ENCODE measurements at places on chromosomes 7 and 10. TPM values are rescaled to one million over a fixed set of nuclear protein-coding genes. Genes with fewer than 3 reads are reported as not detected.

- no peak overlapping the region for H3K27ac ChIP-seq
- no peak for DNase-seq
- peaks cover 14% of the 10 kb centered on the region for H3K4me1 ChIP-seq
- no peaks in the 10 kb centered on the region for H3K36me3 ChIP-seq
These were observed 6.1 kb upstream of the VGF start for GRCh38 chr7:101171442-101171837.

DNA sequence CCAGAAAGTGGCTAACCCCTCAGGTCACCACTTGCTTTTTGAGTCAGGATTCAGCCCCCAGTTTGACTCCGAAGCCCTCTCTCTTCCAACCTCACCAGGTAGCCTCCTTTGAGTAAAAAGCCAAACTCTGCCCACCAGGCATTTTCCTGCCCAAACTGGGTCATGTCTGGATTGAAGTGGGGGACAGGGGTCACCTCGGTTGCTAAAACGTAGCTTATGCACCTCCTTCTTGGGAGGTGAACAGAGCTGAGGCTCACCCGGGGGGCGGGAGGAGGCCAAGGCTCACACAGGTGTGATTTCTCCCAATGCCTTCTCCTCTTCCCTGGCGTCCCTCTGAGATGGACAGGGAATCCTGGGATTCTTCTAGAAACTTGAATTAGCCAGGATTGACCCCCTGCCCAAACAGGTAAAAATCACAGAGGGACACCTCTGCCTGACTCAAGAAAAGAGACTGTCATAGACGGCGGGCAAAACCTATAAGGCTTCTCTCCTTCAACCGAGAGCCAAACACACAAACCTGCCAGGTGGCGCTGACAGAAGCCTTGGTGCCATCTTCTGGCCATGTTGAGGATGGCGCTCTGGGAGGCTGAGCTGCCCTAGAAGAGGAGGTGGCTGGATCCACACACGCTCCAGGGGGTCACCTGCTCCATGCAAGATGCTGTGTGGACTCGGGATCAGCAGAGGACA lies 51.6 kb downstream of the PRLHR start:
- H3K27ac ChIP-seq = no peak overlapping the region
- no peaks in the 10 kb centered on the region for H3K4me1 ChIP-seq
- no peak for DNase-seq

GRCh38 chr10:64576497-64576896 lies 1055.3 kb downstream of the REEP3 start:
- no peaks in the 10 kb centered on the region for H3K36me3 ChIP-seq
- H3K4me1 ChIP-seq = no peaks in the 10 kb centered on the region
- DNase-seq = no peak
- H3K27ac ChIP-seq = no peak overlapping the region
- H3K27me3 ChIP-seq = no peaks in the 10 kb centered on the region
- H3K4me3 ChIP-seq = no peak overlapping the region

- H3K4me1 ChIP-seq = no peaks in the 10 kb centered on the region
- no peak for DNase-seq
- no peak overlapping the region for H3K4me3 ChIP-seq
- H3K27ac ChIP-seq = no peak overlapping the region
- H3K36me3 ChIP-seq = no peaks in the 10 kb centered on the region
These were observed 77.4 kb downstream of the PON1 start for GRCh38 chr7:95246831-95247370.

GRCh38 chr10:100890673-100891317 lies 22.0 kb upstream of the SLF2 start:
- no peak overlapping the region for H3K4me3 ChIP-seq
- H3K4me1 ChIP-seq = no peaks in the 10 kb centered on the region
- peaks cover 62% of the 10 kb centered on the region for H3K27me3 ChIP-seq
- H3K36me3 ChIP-seq = no peaks in the 10 kb centered on the region
- H3K27ac ChIP-seq = no peak overlapping the region

DNA sequence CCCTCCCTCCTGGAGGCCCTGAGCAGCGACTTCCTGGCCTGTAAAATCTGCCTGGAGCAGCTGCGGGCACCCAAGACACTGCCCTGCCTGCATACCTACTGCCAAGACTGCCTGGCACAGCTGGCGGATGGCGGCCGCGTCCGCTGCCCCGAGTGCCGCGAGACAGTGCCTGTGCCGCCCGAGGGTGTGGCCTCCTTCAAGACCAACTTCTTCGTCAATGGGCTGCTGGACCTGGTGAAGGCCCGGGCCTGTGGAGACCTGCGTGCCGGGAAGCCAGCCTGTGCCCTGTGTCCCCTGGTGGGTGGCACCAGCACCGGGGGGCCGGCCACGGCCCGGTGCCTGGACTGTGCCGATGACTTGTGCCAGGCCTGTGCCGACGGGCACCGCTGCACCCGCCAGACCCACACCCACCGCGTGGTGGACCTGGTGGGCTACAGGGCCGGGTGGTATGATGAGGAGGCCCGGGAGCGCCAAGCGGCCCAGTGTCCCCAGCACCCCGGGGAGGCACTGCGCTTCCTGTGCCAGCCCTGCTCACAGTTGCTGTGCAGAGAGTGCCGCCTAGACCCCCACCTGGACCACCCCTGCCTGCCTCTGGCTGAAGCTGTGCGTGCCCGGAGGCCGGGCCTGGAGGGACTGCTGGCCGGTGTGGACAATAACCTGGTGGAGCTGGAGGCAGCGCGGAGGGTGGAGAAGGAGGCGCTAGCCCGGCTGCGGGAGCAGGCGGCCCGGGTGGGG lies 2.2 kb downstream of the TRIM56 start:
- no peaks in the 10 kb centered on the region for H3K36me3 ChIP-seq
- no peaks in the 10 kb centered on the region for H3K27me3 ChIP-seq
- H3K4me1 ChIP-seq = peaks cover 9% of the 10 kb centered on the region
- no peak overlapping the region for H3K4me3 ChIP-seq
- H3K27ac ChIP-seq = no peak overlapping the region

DNA sequence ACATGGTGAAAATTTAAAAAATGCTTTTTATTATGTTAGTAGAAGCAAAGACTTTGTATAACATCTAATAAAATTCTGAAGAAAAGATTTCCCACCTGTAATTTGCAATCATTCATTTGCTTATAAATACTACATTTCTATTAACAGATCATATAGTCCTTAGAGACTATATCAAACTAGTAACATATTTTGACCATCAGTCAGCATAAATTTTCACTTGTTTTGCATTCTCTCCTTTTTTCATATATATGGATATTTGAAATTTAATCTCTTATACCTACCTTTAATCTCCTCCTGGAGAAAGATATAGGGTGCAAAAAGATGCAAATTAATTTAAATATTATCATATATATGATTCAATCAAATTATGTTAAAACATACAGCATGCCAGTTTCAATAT lies 16.9 kb upstream of the TAS2R16 start:
- no peaks in the 10 kb centered on the region for H3K27me3 ChIP-seq
- H3K4me1 ChIP-seq = no peaks in the 10 kb centered on the region
- H3K27ac ChIP-seq = no peak overlapping the region

DNA sequence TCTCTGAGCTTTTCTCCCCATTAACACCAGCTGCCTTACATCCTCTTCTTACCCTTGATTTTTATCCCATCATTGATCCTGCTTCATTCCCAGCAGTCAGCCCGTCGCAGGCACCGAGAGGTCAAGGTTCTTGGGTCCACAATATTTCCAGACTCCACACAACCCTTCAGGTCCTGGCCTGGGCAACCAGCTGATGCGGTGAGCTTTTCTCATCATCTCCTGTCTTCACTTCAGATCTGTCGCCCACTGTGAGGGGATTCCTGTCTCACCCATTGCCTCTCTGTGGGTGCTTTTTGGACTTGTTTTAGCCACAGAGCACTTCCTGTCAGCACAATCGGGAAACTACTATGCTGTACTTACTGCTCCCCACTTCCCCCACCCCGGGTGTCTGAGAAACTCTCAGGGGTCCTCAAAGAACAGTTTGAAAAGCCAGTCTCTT lies 8.4 kb upstream of the PVRIG start:
- H3K27ac ChIP-seq = no peak overlapping the region
- H3K36me3 ChIP-seq = no peaks in the 10 kb centered on the region
- no peak overlapping the region for H3K4me3 ChIP-seq
- no peaks in the 10 kb centered on the region for H3K4me1 ChIP-seq

DNA sequence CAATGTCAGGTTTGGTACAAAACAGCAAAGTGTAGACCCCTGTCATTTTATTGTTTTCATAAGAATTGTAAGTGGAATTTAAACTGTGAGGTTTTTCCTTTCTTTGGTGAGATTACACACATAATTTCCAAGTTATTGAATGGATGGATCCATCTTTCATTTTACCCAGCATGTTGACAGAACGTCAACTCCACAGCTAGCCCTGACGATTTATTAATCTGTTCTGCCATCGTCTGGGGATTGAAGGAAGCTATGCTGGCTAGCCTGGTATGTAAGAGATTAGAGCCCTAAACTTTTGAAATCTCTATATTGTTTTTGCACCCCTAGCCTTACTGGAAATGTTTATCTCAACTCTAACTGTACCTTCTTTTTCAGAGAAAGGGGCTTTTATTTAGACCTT lies 8.6 kb downstream of the WNT16 start:
- H3K4me1 ChIP-seq = no peaks in the 10 kb centered on the region
- DNase-seq = no peak
- no peak overlapping the region for H3K4me3 ChIP-seq

DNA sequence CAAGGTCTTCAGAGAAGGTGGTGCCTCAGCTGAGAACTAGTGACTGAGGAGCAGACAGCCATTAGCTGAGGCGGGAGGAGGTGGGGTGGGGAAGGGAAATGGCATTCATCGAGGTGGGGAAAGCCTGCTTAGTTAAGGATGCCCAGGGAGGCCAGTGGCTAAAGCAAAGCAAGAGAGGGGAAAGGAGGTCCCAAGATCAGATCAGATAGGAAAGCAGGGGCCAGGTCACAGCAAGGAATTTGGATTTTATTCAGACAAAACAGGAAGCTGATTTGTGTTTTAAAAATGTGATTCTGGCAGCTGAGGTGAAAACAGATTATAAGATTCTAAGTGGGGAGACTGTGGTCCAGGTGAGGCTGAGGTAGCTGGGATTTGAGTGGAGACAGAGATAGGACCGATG lies 45.8 kb downstream of the CNNM1 start:
- no peaks in the 10 kb centered on the region for H3K4me1 ChIP-seq
- H3K36me3 ChIP-seq = no peaks in the 10 kb centered on the region
- H3K4me3 ChIP-seq = no peak overlapping the region
- DNase-seq = no peak
- peaks cover 8% of the 10 kb centered on the region for H3K27me3 ChIP-seq
- H3K27ac ChIP-seq = no peak overlapping the region

- no peak overlapping the region for H3K27ac ChIP-seq
- DNase-seq = no peak
- peaks cover 5% of the 10 kb centered on the region for H3K36me3 ChIP-seq
- H3K4me1 ChIP-seq = no peaks in the 10 kb centered on the region
- no peaks in the 10 kb centered on the region for H3K27me3 ChIP-seq
These were observed 33.4 kb downstream of the CDCA7L start for GRCh38 chr7:21912305-21912704.

DNA sequence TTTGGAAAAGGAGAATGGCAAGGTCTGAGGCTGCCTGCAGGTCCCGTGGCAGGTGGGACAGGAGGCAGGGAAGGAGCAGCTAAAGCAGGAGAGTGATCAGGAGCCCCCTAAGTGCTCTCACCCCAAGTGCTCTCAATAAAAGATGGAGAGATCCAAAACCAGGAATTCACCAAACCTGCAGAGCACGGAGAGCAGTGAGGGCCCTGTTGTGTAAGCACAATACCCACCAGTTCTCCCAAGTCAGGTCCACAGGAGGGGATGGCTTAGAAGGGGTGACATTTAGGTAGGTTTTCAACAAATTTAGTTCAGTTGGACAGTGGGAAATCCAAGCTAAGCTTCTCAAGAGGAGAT lies 40.8 kb downstream of the GNA12 start:
- no peak for DNase-seq
- peak overlapping the region; percentile 74 for H3K27ac ChIP-seq
- H3K36me3 ChIP-seq = no peaks in the 10 kb centered on the region
- no peaks in the 10 kb centered on the region for H3K27me3 ChIP-seq

GRCh38 chr10:113021268-113022040 lies 71.4 kb downstream of the TCF7L2 start:
- peaks cover 54% of the 10 kb centered on the region for H3K4me1 ChIP-seq
- H3K27ac ChIP-seq = peak overlapping the region; percentile 20
- no peak for DNase-seq
- no peaks in the 10 kb centered on the region for H3K36me3 ChIP-seq
- no peak overlapping the region for H3K4me3 ChIP-seq

DNA sequence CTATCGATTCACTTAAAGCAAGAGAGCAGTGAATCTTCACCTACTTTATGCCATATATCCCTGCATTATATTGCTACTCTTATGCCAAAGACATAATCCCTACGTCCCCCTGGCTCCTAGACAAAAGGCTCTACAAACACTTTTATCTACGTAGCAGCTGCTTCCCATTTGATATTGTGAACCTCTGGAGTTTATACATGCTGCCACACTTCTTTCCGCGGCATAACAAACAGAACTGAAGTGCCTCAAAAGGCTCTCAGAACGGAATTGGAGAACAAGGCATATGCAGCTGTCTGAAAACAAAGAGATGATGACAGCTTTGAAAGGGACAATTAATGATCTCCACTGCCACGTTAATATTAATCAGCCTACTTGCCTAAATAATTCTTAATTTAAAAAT lies 985.6 kb upstream of the LRRN3 start:
- no peak overlapping the region for H3K27ac ChIP-seq
- no peaks in the 10 kb centered on the region for H3K4me1 ChIP-seq

DNA sequence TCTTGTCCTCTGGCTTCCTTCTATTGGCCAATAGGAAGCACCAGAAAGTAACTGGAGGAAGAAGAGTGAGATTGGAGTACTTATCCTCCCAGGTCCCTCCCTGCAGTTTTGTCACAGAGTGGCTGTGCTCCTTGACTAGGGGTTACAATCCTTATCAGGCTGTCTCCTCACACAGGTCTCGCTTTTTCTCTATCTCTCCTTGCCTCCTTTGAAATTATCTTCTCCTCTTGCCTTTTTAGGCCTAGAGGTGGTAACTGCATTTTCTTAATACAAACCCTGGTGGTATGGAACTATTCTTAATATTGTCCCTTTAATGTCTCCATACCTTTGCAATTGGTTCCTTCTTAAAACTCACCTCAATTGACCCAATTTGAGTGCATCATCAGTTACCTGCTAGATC lies 2.7 kb downstream of the PRSS37 start:
- no peaks in the 10 kb centered on the region for H3K4me1 ChIP-seq
- no peak for DNase-seq
- no peak overlapping the region for H3K27ac ChIP-seq
- H3K4me3 ChIP-seq = no peak overlapping the region
- no peaks in the 10 kb centered on the region for H3K36me3 ChIP-seq

GRCh38 chr7:106045139-106045538 lies 67.0 kb downstream of the SYPL1 start:
- H3K27me3 ChIP-seq = no peaks in the 10 kb centered on the region
- no peaks in the 10 kb centered on the region for H3K36me3 ChIP-seq
- no peak overlapping the region for H3K4me3 ChIP-seq
- no peak for DNase-seq

Gene MAD1L1
- 22.1 TPM for polyA plus RNA-seq

Gene MYOZ1
- polyA plus RNA-seq = 2.7 TPM

Gene PNLIPRP2
- polyA plus RNA-seq = not detected

Gene C7orf33
- polyA plus RNA-seq = not detected

Gene CLDN4
- polyA plus RNA-seq = 71.1 TPM

Gene C7orf25
- polyA plus RNA-seq = 3.1 TPM

Gene CREB5
- polyA plus RNA-seq = 15.9 TPM

Gene HYAL4
- polyA plus RNA-seq = 0.09 TPM

Gene BICC1
- 47.4 TPM for polyA plus RNA-seq

Gene BRI3
- 95.2 TPM for polyA plus RNA-seq

Gene HMX2
- not detected for polyA plus RNA-seq

Gene GJD4
- not detected for polyA plus RNA-seq

Data from left lung (tissue), 14 donors.